M059J (cell line): ENCODE measurements at places on chromosomes 11 and 22.

DNA sequence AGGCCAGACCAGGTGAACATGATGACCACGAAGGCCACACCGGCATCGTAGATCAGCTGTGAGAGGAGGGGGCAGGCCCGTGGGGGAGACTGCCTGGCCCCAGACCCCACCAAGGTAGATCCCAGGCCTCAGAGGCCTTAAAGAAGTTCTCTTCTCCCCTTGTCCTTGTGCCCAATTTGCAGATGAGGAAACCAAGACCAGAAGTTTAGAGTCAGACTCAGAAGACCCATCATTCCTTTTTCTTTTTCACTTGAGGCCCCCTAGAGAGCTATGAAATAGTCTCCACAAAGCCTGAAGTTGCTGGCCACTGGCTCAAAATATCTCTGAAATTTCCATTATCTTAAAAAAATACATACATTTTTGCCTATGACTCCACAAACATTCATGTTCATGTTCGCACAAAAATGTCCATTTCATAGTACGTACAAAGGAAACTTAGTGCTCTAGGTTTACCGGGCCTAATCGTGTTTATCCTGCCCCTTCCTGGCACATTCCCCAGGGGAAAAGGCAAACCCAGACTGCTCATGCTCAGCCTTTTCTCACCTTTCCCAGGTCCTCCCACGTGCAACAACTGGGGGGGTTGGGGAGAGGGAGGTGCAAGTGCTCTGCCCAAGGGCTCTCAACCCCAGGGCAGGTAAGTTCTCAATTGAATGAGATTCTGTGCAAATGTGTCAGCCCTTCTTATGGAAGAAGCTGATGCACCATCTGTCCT lies 19.2 kb downstream of the SLC43A1 start:
- no peak for DNase-seq

GRCh38 chr11:119722281-119722794 lies 6.7 kb downstream of the NECTIN1 start:
- no peak for DNase-seq

DNA sequence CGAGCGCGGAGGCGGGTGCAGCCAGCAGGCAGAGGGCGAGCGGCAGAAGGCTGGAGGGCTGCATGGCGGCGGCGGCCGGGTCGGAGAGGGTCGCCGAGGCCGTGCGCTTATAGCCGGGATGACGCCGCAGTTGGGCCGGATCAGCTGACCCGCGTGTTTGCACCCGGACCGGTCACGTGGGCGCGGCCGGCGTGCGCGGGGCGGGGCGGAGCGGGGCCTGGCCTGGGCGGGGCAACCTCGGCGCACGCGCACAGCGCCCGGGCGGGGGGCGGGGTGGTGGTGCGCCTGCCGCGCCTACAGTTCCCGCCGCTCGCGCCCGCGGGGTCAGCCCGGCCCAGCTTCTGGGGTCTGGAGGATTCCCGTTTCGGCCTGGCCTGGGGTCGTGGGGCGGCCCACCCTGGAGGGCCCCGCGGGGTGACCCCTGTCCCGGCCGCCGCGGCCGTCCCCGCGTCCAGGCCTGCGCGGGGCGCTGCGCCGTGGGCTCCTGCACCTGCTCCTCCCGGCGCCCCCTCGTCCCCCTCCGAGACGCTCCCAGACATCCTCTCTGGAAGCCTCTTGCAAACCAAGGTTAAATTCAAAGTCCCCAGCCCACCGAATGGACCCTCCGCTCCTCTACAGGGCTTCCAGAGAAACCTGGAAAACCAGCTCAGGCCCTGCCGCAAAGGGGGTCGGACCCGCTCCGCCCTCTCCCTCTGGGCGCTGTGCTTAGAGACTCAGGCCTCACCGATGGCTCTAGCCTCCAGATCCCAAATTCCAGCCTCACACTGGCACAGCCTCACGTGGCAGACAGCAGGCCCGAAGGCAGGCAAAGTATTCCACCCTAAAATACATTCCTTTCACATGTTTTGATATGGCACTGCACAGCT lies at the start of gene CTSD:
TSS of gene CTSD (minus strand) at position 132 of the 866 bp plus-strand sequence. CDS start at position 64, 68 bp downstream.
- DNase-seq, result peak; percentile 77

DNA sequence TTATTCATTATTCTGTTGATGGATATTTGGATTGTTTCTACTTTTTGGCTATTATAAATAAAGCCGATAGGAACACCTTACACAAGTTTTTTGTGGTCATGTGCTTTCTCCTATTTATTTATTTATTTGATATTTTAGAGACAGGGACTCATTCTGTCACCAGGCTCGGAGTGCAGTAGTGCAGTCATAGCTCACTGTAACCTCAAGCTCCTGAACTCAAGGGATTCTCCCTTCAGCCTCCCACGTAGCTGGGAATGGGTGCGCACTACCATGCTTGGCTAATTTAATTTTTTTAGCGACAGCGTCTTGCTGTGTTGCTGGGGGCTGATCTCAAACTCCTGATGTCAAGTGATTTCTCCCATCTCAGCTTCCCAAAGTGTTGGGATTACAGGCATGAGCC lies 135.1 kb downstream of the UVRAG start:
- DNase-seq, result no peak

DNA sequence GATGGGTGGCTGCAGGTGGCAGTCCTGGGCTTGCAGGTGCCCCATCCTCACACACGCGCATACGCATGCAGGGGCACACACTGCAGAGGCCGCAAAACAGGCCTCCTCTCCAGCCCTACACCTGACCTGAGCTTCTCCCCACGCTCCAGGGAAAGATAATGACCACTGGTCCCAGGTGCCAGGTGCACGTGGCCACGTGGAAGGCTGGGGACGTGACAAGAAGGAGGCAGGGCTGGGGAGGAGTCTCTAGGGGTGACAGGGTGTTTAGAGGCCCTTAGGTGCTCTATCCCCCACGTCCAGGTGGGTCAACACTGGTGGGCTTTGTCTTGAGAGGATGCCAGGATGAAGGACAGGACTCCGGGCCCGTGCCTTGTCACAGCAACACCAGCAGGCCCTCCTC lies 23.5 kb upstream of the CPT1A start:
- no peak for DNase-seq

GRCh38 chr11:30786256-30787110 lies 200.3 kb upstream of the MPPED2 start:
- peak; percentile 15 for DNase-seq

DNA sequence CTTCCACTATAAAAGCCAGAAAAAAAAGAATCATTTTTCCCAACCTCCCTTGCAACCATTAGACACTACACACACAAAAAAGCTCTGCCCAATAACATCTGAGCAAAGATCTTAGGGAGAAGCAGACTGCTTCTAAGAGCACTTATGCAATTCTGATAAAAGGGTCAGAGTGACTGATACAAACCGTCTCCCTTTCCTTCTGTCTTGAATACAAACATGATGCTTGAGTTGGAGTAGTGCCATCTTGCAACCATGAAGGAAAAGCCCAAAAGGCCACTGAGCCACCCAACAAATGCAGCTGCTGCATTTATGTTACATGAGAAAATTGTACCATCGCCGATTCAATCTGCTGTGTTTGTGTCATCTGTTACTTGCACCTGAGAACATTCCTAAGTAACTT lies 47.6 kb upstream of the EED start:
- DNase-seq, result no peak

DNA sequence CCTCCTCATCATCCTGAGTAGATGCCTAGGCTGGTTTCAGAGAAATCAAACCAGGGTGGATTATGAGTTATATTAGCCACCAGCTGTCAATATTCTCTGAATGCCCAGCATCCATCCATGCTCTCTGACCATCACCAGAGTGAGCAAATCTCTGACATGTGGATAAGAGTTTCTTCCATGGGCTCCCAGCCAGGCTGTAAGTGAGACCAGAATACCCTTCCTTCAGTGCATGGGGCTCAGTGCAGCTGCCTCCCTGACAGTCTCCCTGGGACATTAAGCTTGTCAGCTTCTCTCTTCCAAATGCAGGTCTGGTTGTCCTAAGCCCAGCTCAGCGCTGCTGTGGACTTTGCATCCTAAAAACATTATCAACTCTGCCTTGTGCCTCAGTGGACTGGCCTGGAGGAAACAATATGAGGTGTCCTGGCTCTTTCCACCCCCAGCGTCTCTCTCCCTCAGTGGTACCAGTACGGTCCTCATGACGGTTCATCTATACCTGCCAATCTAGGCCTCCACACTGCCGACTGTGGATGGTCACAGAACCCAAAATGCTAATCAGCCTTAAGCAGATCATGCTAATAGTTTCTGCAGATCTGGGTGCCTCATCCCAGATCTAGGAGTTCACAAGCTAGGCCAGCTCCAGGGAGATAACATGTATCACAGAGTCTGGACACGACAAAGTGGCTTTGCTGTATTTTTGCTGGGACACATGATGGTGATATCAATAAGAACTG lies 41.6 kb upstream of the PRAME start:
- DNase-seq, result no peak

DNA sequence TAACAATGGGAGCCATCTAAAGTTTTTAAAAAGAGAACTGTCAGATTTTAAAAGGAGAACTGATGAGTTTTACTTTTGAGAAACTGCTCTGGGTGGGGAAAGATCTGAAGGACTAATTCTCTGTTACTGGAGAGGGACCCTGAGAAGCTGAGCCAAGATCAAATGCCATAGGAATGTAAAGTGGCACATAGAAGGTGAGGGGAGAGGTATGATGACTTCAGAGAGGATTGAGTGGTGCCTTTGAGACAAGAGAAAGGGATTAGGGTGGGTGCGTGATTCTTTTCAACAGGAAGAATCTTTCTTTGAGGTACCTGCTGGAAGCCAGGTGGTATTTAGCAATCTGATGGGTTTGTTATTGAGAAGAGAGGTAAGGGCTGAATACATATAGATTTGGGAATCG lies 9.0 kb downstream of the CRKL start:
- DNase-seq, result no peak
